Right forelimb (tissue), 1 donor: ENCODE measurements at places on chromosomes 2 and 18.

DNA sequence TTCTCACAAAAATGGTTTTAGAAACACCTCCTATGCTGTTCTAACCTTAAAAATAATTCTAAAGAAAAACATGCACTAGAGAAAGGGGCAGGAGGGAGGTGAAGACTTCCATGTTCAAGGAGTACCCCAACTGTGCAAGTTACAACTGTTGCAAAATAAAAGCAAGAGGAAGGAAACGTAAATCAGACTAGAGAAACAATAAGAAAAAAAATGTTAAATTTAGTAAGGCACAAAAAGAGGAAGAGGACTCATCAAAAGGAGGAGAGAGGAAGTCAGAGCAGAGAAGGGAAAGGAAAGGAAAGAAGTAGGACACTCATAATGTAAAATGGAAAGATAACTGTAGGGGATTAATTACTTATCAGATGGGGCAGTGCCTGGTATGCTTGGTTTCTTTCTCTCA is 34.1 kb downstream of the RAPH1 start:
- DNase-seq: no peak

DNA sequence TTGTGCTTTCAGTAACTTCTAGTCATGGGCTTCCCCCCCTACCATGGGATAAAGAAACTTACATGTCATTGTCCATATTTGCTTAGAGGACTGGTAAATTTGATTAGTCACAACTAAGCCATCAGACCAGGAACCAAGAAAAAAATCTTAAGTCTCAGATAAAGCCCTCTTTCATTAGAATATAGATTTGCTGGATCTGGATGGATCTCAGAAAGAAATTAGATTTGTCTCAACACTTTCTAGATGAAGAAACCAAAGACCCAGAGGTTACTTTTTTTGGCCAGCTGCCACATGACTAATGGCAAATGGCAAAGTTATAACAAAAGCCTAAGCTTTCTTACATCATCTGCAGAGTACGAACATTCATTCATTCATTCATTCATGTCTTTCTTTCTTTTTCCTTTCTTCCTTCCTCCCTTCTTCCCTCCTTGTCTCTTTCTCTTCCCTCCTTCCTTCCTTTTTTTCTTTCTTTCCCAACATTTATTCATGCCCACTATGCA is 60.2 kb downstream of the CDCA7 start:
- DNase-seq: no peak

- no peak for DNase-seq
Measured at GRCh38 chr2:168655207-168655606, 147.2 kb upstream of the NOSTRIN start.

DNA sequence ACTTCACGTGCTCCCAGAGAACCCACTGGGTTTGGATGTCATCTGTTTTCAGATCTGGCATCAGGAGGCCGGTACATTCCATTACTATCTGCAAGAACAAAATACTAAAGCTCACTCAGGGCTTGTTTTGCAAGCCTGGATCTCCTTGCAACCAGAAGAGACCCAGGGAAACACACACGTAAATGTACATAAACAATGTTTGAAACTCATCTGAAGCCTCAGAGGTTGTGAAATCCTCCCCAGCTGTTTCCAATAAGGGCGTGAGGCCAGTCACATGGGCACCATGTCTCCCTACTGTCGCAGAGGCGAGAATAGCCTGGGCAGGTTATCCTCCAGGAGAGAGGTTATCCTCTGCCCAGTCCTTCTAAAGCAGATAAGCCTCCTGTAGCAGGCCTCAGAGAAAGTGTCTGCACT is 186.9 kb downstream of the GFPT1 start:
- DNase-seq: no peak

DNA sequence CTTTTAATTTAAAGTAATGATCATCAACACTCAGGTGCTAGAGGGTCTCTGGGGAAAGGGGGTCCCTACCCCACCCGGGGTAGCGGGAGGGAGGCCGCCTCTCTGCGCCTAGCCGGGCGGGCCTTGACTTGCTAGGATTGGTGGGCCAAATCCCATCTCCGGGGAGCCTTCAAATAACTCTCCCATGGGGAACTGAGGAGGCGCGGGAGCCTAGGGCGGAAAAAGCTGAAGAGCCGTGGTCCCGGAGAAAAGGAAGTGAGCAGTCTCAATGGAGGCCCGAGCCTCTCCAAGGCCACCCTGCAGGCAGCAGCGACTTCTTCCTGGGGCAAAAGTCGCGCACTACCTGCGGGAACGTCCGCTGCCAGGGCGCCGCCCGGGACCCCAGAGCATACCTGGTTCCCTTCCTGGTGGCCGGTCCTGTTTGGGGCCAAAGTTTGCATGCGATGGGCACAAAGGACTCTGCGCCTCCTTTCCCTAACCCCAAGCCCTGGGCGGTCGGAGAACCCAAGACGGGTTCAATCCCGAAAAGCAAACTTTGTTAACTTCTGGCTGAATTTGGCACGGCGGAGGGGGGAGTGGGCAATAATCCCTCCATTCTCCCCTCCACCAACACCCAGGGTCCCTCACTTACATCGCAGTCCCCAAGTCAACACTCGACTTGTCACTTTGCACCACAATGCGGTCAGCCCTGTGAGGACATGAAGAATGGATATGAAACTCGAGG is 13.6 kb downstream of the EN1 start:
- DNase-seq: peak; percentile 32

DNA sequence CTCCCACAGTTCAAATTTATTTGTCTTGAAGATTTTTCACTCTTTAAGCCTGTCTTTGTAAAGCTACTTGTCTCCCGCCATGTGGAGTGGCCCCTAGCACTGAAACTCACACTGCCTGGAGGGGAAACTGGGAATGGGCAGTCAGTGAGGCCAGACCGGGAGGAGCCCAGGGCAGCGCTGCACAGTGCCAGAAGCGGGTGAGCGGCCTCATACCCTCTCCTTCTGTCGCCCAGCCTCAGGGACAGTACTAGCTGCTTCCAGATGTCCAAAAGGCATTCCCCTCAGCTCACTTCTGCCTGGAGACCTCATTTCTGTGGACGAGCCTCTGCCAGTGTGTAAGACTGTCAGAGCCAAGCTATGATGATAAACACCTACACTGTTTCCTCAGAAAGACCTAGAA is 79.9 kb downstream of the SEPTIN10 start:
- DNase-seq: peak; percentile 39

- DNase-seq: no peak
Measured at GRCh38 chr2:173086518-173087213, 11.0 kb downstream of the MAP3K20 start.

- DNase-seq: no peak
Measured at GRCh38 chr2:191806396-191806795, 40.5 kb downstream of the CAVIN2 start.

GRCh38 chr18:55415258-55415871 is 172.6 kb downstream of the TCF4 start:
- peak; percentile 88 for DNase-seq

GRCh38 chr2:50591642-50592041 is 440.3 kb downstream of the NRXN1 start:
- DNase-seq: no peak

- DNase-seq: no peak
Measured at GRCh38 chr2:100673115-100673514, 110.3 kb downstream of the PDCL3 start.

GRCh38 chr2:222033541-222033940 is 265.3 kb downstream of the PAX3 start:
- DNase-seq: no peak

- DNase-seq: no peak
Measured at GRCh38 chr2:80169811-80170594, 134.5 kb downstream of the LRRTM1 start.

GRCh38 chr2:178844269-178844668 is 37.0 kb upstream of the TTN start:
- DNase-seq: no peak

- peak; percentile 62 for DNase-seq
Measured at GRCh38 chr2:109164739-109165221, 35.8 kb downstream of the SH3RF3 start.

DNA sequence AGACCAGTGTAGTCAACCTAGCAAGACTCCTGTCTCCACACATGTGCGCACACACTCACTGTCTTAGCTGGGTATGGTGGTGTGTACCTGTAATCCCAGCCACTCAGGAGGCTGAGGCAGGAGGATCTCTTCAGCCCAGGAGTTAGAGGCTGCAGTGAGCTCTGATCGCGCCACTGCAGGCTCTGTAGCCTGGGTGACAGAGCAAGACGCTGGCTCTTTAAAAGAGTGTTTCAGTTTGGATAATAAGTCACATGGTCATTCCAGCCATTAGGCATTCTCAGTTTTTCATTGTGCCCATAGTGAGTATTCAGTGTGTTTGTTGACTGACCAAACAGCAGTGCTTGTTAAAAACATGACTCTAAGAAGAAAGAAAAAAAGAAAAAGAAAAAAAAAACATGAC is 31.0 kb downstream of the RAB10 start:
- no peak for DNase-seq

- no peak for DNase-seq
Measured at GRCh38 chr2:150555611-150556356, 68.3 kb upstream of the RND3 start.

DNA sequence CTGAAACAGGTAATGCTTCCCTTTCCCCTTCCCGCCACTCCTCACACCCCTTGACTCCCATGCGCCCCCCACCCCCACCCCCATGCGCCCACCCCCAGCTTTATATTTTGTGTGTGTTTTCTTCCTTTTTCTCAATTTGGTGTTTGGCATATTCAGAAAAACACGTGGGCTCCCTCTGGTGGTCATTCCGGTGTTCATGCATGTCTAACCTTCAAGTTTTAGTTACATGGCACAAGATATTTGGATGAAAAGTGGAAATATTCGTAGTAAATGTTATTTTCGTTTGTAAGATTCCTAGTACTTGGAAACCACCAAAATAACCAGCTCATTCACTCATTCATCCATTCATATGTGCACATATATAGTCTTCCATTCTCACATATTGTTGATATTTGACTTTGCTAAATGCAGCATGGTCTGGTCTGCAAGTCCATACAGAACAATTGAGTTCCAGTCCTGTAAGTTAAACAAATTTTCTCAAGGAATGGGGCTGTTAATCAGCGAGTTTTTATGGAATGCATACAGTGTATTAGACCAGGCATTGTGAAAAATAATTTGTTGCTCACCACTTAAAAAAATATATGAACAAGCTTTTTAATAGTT is 143.6 kb upstream of the MAP3K20 start:
- DNase-seq: peak; percentile 87

DNA sequence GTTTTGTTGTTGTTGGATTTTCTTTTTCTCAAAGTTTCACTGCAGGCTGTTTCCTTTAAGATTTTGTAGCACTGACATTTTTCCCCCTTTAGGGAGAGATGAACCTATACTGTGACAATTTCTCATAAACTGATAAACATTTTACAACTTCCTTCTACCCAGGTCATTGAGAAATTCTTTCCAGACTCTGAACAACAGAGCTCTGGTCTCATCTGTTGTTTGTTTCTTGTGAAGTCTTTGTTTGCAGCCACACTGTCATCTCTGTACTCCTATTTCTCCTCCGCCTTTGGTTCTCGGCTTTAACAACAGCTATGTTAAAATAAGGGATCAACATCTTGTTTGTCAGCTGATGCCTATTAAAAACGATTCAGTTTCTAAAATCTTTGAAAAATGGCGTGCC is 167.6 kb downstream of the VWC2L start:
- DNase-seq: no peak

GRCh38 chr18:46204143-46204542 is 100.0 kb downstream of the HAUS1 start:
- no peak for DNase-seq

DNA sequence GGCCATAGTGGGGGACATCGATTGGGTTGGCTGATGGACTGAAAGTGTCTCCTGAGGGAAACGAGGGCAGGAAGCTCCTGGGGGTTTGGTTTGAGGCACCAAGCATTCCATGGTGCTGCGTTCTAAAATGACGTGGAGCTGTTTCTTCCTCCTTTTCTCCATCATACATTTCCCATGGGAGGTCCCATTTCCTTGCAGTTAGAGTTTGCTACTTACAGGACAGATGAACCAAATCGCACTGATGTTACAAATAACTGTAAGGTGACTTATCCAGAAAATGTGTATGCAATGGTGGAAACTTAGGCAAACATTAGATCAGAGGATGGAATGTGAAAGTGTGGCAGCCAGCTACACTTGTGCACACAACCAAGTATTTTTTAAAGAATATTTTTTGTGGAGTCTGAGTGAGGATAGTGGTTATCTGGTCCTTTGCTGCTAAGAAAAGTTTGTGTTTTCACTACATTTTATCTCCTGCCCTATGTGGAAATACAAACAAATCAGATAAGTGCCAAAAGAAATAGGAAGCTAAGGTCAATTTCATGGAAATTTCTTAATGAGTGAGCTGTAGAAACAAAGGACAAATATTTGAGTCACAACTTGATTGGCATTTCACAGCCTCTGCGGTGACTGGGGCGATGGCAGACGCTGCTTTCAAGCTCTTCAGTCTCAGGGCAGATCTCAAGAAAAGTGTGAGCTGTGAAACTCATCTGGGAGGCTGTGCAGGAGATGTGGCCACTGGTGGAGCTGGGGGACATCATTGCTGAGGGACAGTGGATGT is 256.2 kb downstream of the TSN start:
- no peak for DNase-seq

GRCh38 chr2:65662654-65663432 is 230.4 kb upstream of the SPRED2 start:
- no peak for DNase-seq

DNA sequence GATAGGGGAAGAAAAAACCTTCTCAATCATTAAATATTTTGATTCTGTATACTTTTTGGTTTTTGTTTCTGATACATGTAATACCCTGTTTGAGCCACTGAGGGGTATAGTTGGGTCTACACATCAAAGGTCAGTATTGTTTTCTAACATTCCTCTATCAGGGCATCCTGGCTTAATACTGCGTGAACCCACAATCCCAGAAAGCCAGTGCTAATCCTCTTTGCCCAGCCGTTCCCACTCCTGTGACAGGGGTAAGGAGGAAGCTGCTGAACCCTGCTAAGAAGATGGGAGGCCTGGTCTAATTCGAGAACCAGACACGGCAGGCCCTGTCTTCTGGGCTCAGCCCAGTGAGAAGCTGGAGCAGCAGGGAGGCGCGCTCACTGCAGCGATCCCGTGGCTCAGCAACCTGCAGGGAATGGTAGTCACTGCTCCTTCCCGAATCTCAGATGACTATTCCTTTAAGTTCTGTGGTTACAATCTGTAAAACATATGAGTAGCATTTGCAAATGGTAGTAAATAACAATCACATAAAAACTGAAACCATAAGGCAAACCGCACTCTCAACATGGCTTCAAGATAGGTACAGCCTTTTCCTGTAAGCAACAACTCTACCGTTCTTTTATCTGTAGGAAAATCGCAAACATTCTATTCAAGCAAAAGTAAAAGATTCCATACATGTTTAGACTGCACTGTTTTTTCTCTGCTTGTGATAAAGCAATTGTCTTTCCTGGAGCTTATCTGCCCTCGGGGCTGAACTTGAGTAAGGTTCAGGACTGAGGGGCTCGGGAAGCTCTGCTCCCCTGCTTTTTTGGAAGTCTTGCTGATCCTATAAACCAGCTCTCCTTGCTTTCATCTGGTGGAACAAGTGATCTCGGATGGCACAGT is 87.0 kb downstream of the EPB41L3 start:
- no peak for DNase-seq

DNA sequence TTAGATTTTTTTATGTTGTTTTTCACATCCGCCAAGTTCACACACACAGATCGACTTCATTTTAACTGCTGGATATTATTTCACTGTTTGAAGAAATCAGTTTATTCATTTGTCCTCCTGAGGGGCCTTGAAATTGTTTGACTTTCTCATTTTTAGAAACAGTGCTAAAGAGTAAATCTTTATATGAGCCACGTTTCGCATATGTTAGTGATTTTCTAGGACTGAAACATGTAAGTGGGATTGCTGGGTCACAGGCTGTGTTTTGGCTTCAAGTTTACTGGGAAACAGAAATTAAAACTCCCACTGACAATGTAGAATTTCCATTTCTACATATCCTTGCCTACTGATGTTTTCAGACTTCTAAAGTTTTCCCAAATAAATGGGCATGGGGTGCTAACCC is 363.8 kb downstream of the NCKAP5 start:
- no peak for DNase-seq

- no peak for DNase-seq
Measured at GRCh38 chr2:2912731-2913130, 464.9 kb downstream of the EIPR1 start.
